ENCODE measurements at places on chromosomes 7 and 10. TPM values are rescaled to one million over a fixed set of nuclear protein-coding genes. Genes with fewer than 3 reads are reported as not detected.

- no peak overlapping the region for H3K27ac ChIP-seq
- H3K4me1 ChIP-seq: no peaks in the 10 kb centered on the region
- H3K36me3 ChIP-seq: no peaks in the 10 kb centered on the region
These were observed 134.3 kb upstream of the VWC2 start for GRCh38 chr7:49639068-49639593.

C10orf62 gene
- not detected for total RNA-seq

DNA sequence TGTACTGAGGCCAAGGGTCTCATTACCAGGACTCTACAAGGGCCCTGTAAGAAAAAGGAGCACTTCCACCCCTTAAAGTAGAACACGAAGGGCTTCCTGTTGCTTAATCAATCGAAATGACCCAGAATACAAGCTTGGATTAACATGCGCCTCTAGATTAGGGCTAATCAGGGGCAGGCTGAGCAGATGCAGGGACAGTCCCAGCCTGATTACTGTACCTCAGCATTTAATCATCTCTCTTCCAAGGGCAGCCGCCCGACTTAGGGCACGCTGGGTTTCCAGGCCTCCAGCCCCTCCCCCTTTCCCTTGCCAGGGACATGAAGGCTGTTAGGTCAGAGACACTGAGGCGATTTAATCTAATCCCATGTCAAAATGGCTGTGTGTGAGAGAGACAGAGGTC is 138.6 kb downstream of the NRF1 start:
- H3K27ac ChIP-seq: no peak overlapping the region
- DNase-seq: no peak
- H3K4me3 ChIP-seq: no peak overlapping the region
- H3K36me3 ChIP-seq: no peaks in the 10 kb centered on the region

DNA sequence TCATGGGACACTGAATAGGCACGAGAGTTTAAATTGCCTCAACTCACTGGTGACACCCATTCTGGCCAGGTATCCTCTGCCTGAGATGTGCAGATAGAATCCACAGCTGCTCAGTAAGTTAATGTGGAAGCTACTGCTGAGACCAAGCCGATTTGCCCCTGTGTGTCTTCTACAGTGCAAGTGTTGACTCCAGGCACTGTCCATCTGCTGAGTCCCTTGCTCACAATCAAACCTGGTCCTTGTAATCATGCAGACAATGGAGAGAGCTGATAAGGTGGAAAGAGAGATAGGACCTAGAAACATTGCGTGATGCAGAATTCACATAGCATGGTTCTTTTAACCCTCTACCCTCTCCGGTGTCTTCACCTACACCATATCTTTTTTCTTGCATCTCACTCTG is 101.4 kb downstream of the ITGB8 start:
- no peaks in the 10 kb centered on the region for H3K36me3 ChIP-seq
- no peaks in the 10 kb centered on the region for H3K27me3 ChIP-seq
- H3K27ac ChIP-seq: no peak overlapping the region

DNA sequence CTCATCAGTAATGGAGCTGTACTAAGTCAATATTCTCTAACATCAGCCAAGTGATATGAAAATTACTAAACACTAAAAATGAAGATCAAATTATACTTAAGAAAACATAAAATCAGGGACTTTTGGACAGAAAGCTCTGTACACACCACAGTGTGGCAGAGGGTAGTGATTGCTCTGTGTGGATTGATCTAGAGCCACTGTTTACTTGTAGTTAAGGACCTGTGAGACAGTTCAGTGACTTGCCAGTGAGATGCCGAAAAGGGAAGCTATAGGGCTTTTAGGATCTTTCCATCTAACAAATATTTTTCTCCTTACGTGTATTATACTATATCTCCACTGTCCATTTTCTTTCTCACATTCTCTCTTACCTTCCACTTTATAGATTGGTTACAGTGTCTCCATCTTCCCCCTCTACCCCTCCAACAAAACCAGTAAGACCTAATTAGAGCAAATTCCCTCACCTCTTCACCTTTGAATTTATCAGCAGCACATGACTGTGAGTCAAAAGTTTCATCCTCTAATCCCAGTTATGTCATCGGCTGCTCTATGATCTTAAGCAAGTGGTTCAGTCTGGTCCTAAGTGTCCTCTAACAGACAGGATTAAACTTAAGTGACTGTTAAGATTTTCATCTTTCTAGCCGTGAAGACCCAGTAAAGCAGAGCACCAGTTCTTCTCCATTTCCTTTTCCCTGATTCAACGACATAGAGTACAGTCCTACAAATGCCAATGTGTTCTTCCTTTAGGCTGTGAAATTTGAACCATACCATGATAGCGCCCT is 6.9 kb downstream of the PIK3CG start:
- peaks cover 3% of the 10 kb centered on the region for H3K4me1 ChIP-seq
- H3K36me3 ChIP-seq: no peaks in the 10 kb centered on the region
- H3K27me3 ChIP-seq: no peaks in the 10 kb centered on the region
- H3K27ac ChIP-seq: no peak overlapping the region

COBL gene
- 129 TPM for total RNA-seq

SLC18A2 gene
- total RNA-seq: 0.67 TPM

DNA sequence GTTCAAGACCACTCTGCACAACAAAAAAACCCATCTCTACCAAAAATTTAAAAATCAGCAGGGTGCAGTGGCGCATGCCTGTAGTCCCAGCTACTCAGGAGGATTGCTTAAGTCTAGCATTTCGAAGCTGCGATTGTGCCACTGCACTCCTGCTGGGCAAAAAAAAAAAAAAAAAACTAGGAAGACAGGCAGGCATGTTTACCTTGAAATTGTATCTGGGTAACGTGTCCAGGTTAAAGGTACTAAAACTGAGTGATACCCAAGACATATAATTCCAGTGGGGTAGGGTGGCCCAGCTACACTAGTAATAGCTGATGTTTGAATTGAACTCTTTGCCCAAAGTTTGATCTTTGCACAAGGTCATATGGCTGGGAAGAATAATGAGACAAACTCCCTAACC is 16.2 kb downstream of the GHITM start:
- H3K4me3 ChIP-seq: no peak overlapping the region
- H3K27ac ChIP-seq: no peak overlapping the region
- H3K27me3 ChIP-seq: no peaks in the 10 kb centered on the region

SOSTDC1 gene
- 2.3 TPM for total RNA-seq

DNA sequence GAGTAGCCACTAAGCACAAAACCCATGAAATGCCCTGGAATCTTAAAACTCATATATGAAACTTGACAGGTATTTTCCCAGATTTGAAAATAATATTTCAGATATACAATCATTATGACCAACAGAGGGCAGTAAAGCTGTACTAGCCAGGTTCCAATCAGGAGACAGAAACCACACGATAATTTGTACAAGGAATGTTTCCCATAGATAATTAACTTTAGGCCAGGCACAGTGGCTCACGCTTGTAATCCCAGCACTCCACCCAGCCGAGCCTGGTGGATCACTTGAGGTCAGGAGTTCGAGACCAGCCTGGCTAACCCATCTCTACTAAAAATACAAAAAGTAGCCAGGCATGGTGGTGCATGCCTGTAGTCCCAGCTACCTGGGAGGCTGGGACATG is 31.0 kb upstream of the NUB1 start:
- no peaks in the 10 kb centered on the region for H3K27me3 ChIP-seq
- no peaks in the 10 kb centered on the region for H3K4me1 ChIP-seq

DNA sequence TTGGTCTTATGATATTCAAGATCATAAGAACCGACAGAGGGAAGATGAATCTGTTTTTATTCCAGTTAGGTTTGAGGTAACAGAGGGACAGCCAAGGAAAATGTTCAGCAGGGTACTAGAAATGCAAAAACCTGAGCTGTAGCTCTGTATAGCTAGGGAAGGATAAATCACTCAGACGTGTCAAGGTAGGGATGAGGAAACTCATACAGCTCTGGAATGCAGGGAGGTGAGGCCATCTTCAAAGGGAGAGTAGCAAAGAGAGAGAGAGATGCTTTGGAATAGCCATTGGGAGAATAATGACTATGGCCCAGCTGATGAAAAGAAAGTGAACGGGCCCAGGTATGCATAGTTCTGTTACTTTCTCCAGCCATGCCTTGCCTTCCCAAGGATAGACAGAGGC is 77.8 kb downstream of the PAX2 start:
- DNase-seq: no peak
- no peaks in the 10 kb centered on the region for H3K27me3 ChIP-seq
- peaks cover 22% of the 10 kb centered on the region for H3K4me1 ChIP-seq
- H3K4me3 ChIP-seq: no peak overlapping the region

ZC3HAV1L gene
- 7.7 TPM for total RNA-seq

DNA sequence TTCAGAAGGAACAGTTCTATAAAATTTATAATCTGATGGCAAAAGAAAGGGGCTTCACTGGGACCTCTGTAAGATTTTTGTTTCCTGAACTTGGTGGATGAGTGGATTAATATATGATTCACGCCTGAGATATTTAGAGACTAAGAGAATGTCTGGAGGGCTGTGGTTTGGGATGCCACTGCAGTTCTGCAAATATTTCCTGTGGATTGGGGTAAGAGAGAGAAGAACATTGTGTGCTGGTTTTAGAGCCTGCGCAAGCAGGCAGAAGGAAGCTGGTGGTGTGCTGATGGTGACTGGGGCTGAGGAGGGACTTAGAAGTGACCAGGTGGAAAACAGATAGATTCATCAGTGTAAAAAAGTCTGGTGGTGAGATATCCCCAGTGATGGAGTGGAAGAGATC is 87.0 kb downstream of the SUGCT start:
- H3K27ac ChIP-seq: no peak overlapping the region
- no peak for DNase-seq
- no peaks in the 10 kb centered on the region for H3K4me1 ChIP-seq
- H3K27me3 ChIP-seq: no peaks in the 10 kb centered on the region

- no peak for DNase-seq
- H3K4me1 ChIP-seq: no peaks in the 10 kb centered on the region
- H3K27me3 ChIP-seq: no peaks in the 10 kb centered on the region
- no peak overlapping the region for H3K27ac ChIP-seq
These were observed 165.7 kb downstream of the PTPN20 start for GRCh38 chr10:47076949-47077361.

DNA sequence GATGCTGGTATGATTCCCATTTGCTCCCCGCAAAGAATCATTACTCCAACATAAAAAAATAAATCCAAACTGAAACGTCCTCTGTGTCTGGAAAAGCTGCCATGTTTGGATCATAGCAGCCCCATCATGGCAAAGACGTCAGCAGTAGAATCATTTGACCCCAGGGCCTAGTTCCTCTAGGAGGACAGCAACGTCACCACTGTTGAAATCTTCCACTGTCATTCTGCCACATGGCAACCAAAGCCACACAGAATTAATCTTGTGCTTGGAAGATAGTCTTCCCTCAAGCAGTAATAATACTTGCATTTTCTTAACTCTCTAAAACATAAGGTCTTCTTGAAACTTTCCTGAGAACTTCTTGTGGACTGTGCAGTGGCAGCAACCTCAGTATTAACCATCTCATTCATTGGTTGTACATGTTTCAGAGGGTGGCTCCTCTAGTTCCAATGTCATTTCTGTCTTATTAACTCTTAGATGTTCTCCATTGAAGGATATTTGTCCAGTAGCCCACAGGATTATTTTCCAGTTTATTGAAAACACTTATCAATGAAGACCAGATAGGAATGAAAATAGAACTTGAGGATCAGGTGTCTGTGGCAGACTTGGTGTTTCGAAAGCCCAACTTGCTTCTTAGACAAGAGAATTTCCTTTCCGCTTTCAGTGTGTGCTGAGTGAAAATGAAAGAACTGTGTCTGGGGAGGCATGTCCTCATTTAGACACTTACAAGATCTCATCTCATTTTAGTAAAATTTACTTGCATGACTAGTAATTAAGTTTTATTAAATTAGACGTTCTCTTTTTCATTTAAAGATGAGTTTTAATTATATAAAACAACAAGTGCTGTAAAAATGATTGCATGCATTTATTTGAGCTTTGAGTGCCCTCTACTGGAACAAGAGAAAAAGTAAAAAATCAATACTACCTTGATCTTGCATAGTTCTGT is 28.9 kb upstream of the INHBA start:
- H3K36me3 ChIP-seq: no peaks in the 10 kb centered on the region
- no peak for DNase-seq
- no peaks in the 10 kb centered on the region for H3K27me3 ChIP-seq
- H3K27ac ChIP-seq: no peak overlapping the region
- H3K4me1 ChIP-seq: no peaks in the 10 kb centered on the region

DNA sequence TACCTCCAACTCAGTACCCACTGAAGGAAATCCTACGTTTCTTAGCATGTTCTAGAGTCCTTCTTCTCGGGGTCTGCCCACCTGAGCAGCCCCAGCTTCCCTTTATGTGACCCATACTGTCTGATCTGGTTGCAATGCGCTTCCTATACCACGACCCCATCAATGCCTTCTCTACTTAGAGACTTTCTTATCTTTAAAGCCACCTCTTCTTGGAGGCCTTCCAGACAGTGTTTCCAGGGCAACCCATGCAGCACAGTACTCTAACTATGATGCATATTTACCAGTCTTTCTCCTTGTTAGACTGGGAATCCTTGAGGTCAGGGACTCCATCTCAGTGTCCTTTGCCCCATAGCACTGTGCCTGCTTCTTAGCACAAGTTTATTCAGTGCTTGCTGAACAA is 54.5 kb upstream of the SLF2 start:
- H3K27me3 ChIP-seq: no peaks in the 10 kb centered on the region
- no peaks in the 10 kb centered on the region for H3K36me3 ChIP-seq
- DNase-seq: no peak
- no peaks in the 10 kb centered on the region for H3K4me1 ChIP-seq

- H3K36me3 ChIP-seq: no peaks in the 10 kb centered on the region
- no peak for DNase-seq
- no peak overlapping the region for H3K27ac ChIP-seq
- no peaks in the 10 kb centered on the region for H3K4me1 ChIP-seq
- H3K27me3 ChIP-seq: no peaks in the 10 kb centered on the region
These were observed 121.9 kb downstream of the BBS9 start for GRCh38 chr7:33251301-33251700.

DNA sequence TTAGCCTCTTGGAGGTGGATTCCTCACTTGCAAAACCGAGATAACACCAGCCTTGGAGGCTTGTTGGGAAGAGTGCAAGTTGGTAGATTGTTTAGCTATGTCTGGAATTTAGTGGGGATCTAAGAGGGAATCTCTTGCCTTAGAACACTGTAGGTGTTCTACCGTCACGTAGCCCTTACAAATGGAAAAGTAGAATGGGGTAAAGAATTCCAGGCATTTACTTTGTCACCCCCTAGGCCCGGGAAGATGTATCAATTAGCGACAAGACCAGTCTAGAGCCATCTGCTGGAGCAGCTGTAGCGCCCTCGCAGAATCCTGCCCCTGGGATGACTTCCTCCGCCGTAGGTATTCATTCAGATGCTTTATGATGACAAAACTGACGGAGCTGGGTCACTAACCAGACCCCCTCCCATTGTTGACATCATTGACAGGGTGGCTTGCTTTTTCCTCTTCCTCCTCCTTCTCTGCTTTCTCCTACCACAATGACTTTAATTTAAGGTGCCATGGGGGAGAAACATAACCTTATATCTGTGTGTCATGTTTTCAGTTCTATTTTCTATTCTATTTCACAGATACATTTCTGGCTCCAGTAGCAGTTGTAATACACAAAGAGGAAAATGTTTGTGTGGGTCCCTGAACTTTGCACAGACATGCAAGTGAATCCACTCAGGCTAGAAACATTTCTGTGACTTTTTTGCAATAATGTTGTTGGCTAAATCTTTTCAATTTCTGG is 262.6 kb upstream of the LYZL1 start:
- DNase-seq: no peak
- no peak overlapping the region for H3K27ac ChIP-seq
- no peaks in the 10 kb centered on the region for H3K36me3 ChIP-seq

TMEM229A gene
- 23.1 TPM for total RNA-seq

GRCh38 chr10:31650010-31650409 is 278.6 kb downstream of the ARHGAP12 start:
- H3K4me3 ChIP-seq: no peak overlapping the region
- DNase-seq: no peak
- H3K36me3 ChIP-seq: no peaks in the 10 kb centered on the region
- H3K4me1 ChIP-seq: no peaks in the 10 kb centered on the region
- H3K27ac ChIP-seq: no peak overlapping the region
- no peaks in the 10 kb centered on the region for H3K27me3 ChIP-seq

Data from Peyer's patch (tissue), 4 donors.